Fibroblast of skin of right biceps (primary cell): ENCODE measurements at places on chromosomes 11 and 22.

- peak; percentile 71 for DNase-seq
These were observed 36.0 kb upstream of the ACCSL start for GRCh38 chr11:44011797-44012196.

DNA sequence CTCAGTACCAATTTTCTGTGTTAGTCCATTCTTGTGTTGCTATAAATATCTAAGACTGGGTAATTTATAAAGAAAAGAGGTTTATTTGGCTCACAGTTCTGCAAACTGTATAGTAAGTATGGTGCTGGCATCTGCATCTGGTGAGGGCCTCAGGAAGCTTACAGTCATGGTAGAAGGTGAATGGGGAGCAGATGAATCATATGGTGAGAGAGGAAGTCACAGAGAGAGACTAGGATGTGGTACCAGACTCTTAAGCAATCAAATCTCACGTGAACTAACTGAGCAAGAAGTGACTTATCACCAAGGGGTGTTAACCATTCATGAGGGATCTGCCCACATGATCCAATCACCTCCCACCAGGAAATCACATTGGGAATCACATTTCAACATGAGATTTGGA, 60.8 kb upstream of the ZBED5 start:
- DNase-seq: no peak

DNA sequence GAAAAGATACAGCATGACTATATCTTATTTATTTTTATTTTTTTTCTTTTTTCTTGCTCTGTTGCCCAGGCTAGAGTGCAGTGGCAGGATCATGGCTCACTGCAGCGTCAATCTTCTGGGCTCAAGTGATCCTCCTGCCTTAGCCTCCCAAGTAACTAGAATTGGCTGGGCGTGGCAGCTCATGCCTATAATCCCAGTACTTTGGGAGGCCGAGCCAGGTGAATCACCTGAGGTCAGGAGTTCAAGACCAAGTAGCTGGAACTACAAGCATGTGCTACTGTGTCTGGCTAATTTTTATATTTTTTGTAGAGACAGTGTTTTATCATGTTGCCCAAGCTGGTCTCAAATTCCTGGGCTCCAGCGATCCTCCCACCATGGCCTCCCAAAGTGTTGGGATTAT, 28.3 kb upstream of the CCDC134 start:
- DNase-seq: no peak

DNA sequence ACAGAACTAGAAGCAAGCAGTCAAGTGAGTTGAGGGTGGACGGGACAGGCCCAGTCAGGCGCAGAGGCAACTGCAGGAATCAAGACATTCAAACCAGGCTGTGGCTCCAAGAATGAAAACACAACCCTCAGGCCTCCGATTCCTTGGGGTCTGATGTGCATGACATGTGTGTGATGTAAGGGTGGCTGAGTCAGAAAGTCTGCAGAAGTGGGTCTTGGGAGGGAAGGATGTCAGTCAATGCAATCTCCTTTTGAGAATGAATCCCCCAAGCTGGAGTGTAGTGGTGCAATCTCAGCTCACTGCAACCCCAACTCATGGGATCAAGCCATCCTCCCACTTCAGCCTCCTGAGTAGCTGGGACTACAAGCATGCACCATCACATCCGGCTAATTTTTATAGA, 15.9 kb upstream of the PDE2A start:
- DNase-seq: peak; percentile 17

DNA sequence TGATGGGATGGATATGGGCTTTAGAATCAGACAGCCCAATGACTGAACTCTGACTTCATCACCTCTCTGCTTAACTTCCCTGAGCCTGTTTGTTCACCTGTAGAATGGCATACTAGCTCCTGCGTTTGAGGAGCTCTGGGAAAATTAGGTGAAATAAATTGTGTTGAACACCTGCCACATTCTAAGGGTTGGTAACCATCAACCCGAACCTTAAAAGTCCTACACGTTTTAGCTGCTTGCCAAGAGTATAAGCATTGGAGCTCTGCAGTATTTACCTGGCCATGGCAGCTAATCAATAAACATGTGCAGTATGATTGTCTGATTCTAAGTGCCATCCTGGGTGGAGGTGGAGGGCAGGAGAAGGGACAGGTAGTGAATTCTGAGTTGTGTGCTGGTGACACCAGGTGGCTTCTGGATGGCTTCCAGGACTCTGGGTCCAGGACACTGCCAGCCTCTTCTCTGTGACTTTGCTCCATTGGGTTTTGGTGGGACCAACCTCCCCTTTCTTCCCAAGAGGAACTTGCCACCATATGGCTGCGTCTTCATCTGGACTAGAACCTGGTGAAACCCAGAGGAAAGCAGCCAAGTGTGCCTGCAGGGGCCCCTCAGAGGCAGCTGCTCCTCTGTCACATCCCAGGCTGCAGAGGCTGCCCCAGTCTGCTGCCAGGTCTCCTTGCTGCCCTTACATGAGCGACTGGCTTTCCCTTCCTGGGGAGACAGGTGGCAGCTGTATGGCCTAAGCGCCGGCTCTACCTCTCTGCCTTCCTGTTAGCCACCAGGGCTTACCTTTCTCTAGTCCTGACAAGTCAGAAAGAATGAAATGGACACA, 85.6 kb downstream of the CACNG2 start:
- DNase-seq: no peak

DNA sequence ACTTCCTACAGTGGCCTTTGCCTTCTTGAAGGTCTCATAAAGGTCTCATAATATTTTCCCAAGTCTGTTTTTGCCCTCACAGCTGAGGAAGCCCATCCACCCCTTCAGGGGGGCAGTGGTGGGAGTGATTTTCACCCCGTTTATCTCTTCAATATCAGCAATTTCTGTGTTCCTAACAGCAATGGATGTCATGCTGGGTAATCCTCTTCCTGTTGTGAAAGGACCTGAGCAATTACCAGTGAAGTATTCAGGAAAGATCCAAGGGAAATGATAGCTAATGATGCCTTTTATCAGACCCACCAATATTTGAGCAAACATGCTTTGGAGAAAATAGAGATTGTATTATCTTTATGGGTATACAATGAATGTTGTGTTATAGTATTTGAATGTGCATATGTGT, 226.9 kb downstream of the INSC start:
- DNase-seq: no peak

DNA sequence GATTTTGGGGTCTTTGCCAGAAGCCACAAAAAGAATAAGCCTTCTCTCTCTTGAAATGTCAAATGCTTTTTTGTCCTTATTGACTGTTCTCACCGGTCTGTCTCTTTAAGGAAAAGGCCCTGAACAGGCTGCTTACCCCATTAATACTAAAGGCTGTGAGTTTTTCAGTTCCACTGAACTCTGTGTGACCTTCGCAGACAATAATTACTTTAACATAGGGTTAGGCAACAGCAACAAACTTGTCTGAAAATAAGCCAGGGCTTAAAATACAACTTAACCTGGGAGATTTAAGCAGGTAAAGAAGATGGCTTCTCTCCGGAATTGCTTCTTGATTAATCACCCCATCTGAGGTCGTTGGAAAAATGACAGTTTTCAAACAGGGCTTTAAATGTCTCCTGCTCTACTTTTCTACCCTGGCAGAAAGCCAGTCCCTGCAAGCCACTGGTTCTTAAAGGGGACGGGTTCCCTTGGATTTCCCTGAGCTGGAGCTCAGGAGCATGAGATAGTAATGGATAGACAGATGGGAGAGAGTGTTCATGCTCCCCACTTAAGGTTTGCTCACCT, 69.4 kb downstream of the ARL14EP start:
- peak; percentile 7 for DNase-seq

GRCh38 chr11:84522331-84522730, 1104.8 kb downstream of the DLG2 start:
- peak; percentile 41 for DNase-seq

GRCh38 chr22:32042924-32043323, at the start of gene SLC5A1:
Gene SLC5A1 (plus strand): TSS chr22:32043261. CDS start chr22:32043282, 21 bp downstream.
- no peak for DNase-seq

DNA sequence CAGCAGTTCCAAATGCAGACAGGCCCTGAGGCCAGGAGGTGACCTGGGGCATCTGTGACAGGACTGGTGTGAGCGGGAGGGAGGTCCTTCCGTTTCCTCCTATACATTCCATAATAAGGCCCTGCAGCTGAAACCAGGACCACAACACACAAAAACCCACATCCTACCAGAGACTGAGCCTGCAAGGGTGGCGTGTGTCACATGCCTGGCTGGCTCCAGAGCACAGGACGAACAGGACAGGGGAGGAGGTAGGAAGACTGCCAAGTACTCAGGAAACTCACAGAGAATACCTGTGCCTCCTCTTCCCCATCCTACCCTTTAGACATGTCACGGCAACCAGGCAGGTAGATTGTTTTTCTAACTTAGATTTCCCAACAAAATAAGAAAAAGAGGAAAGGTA, 103.9 kb downstream of the ARL14EP start:
- no peak for DNase-seq

GRCh38 chr11:34104680-34105078, 750 bp upstream of the NAT10 start:
- no peak for DNase-seq

DNA sequence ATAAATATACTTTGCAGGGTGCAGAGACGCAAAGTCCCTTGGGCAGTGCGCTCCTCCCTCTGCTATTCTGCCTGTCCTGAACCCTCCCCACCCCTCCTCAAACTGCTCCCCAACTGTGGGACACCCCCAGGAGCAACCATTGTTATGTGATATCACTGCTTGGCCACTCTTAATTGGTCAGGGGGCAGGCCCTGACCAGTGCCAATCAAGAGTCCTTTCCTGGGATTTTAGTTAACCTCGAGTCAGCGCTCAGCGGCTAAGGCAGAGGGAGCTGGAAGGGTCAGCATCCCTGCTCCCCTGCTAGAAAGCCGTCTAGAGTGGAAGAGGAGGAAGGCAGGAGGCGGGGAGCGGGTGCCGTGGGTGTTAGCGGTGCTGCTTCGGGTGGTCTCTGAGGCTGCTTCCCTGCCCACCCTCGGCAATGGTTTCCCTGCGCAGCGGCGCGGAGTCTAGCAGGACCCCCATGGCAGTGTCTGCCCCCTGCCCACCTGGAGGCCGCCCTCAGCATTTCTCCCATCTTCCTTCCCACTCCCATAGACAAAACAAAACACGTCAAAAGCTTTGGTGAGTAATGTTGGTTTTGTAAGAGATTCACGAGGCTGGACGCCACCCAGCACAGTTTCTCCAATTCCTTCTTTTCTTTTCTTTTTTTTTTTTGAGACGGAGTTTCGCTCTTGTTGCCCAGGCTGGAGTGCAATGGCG, 38.4 kb upstream of the A4GALT start:
- peak; percentile 30 for DNase-seq

DNA sequence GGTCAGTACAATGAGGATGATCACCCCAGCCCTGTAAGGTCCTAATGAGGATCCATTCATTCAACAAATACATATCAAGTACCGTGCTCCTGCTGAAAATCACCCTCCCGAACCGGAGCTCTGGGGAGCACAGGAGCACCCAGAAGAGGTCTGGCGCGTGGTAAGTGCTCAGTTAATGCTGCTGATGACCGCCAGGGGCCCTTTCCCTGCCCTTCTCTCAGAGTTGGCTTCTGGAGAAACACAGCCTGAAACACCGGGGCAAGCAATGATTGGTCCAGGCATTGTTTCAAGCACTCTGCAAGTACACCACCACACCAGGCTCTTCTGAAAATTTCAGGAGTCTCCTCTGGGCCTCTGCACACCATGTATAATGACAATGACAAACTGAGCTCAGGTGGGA, 3.8 kb upstream of the CCDC86 start:
- DNase-seq: no peak

DNA sequence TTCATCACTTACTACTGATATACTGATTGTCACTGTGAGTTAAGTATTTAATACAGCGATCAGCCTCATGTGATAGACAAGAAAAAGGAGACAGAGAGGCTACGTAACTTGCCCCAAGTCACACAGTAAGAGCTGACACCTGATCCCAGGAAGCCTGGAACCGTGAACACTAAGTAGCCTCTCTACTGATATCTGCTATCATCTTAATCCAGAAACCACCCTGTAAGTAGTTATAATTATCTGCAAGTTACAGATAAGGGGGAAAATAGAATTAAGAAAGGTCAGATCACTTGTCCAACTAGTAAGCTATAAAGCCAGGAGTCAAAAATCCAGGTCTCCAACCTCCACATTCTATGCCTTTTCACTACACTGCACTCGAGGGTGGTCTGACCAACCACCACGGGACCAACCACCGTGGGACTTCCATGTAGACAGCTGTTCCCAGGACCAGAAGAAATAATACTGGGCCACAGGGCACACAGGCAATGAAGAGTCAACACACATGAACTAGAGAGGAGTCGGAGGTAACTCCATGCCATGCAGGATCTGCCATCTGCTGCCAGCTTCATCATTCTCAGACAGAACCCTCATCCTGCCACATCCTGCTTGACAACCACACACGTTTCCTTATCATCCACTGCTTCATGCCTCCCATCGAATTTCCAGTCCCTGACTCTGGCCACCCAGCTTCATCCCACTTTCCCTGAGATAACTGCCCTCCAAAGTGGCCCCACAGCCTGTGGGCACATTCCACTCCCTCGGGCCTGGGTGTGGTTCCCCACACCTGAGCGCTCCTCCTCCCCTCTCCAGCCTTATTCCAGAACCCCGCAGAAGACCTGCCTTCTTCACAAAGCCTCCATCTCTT, 58.6 kb downstream of the MICAL3 start:
- DNase-seq: no peak

GRCh38 chr22:32340411-32340810, 17.3 kb upstream of the RFPL3 start:
- DNase-seq: no peak

- peak; percentile 81 for DNase-seq
These were observed 48.0 kb upstream of the CLPB start for GRCh38 chr11:72482211-72482812.

DNA sequence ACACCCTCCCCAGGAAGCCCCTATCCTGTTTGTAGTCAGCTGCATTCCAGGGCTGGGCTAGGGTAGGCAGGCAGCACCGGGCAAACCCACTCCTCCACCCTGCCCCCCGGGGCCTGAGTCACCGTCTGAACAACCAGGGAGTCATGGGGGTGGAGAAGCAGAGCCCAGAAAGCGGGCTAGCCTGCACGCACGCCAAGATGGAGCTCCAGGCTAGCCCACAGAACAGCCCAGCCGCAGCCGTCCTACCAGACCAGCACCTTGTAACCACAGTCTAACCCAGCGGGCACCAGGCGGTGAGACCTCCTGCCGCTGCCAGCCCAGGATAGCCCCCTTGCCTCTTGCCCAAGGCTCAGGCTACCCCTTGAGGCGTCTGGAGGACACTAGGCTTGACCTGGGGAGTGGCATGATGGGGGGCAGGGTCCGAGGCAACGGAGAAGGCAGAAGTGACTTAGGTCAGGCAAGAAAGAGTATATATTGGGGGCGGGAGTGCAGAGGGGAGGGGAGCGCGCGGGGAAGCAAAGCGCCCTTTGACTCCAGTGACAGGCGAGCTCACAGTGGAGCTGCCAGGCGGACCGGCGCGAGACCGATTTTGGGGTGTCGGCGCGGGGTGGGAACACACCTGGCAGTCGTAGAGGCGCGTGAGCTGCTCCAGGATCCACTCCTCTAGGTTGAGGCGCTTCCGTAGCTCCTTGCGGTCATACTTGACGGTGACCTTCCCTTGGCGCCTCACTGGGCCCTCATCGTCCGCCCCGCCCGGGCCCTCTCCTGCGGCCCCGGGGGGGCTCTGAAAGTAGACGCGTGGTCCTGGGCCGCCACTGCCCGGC, 734 bp downstream of the PPP1R14B start:
- peak; percentile 96 for DNase-seq

GRCh38 chr11:94130298-94131046, 1.8 kb downstream of the PANX1 start:
- peak; percentile 89 for DNase-seq
